Lower lobe of right lung (tissue), 2 donors: ENCODE measurements at places on chromosomes 12 and 14. TPM values are rescaled to one million over a fixed set of nuclear protein-coding genes. Genes with fewer than 3 reads are reported as not detected.

GRCh38 chr14:70753518-70753953 lies 55.8 kb downstream of the MAP3K9 start:
- H3K4me1 ChIP-seq, result peaks cover 24% of the 10 kb centered on the region
- no peak overlapping the region for H3K4me3 ChIP-seq
- H3K27me3 ChIP-seq, result no peaks in the 10 kb centered on the region
- peak; percentile 58 for DNase-seq

GRCh38 chr14:24235804-24236688 lies 3.3 kb downstream of the GMPR2 start:
- H3K36me3 ChIP-seq, result peaks cover 70% of the 10 kb centered on the region
- no peak for DNase-seq
- no peak overlapping the region for H3K4me3 ChIP-seq
- H3K4me1 ChIP-seq, result peaks cover 54% of the 10 kb centered on the region
- H3K27me3 ChIP-seq, result no peaks in the 10 kb centered on the region
- H3K27ac ChIP-seq, result no peak overlapping the region

- H3K4me3 ChIP-seq, result no peak overlapping the region
- DNase-seq, result no peak
- H3K27me3 ChIP-seq, result no peaks in the 10 kb centered on the region
- no peak overlapping the region for H3K27ac ChIP-seq
- no peaks in the 10 kb centered on the region for H3K36me3 ChIP-seq
- no peaks in the 10 kb centered on the region for H3K4me1 ChIP-seq
These were observed 331.5 kb downstream of the SNAPC1 start for GRCh38 chr14:62093736-62094135.

DNA sequence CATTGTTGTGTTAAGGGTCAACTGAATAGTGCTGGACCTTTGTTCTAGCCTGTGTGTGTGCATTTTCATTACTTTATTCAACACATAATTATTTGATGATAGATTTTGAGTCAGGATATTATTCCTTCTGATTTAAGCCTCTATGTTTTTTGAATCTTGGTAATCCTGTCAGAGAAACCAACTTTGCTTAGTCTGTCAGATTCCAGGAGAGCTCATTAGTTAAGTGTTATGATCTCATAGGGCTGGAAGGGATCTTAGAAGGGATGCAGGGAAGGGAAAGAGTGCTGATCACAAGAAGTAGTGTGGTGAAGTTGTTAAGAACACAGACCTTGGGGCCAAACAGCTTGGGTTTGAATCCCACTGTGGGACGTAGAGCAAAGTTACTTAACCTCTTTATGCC lies 52.9 kb downstream of the SCN8A start:
- no peak overlapping the region for H3K4me3 ChIP-seq
- no peaks in the 10 kb centered on the region for H3K36me3 ChIP-seq
- H3K4me1 ChIP-seq, result no peaks in the 10 kb centered on the region
- DNase-seq, result no peak

GRCh38 chr14:84543859-84544258 lies 986.1 kb upstream of the FLRT2 start:
- no peak for DNase-seq
- no peaks in the 10 kb centered on the region for H3K36me3 ChIP-seq
- no peaks in the 10 kb centered on the region for H3K27me3 ChIP-seq

DNA sequence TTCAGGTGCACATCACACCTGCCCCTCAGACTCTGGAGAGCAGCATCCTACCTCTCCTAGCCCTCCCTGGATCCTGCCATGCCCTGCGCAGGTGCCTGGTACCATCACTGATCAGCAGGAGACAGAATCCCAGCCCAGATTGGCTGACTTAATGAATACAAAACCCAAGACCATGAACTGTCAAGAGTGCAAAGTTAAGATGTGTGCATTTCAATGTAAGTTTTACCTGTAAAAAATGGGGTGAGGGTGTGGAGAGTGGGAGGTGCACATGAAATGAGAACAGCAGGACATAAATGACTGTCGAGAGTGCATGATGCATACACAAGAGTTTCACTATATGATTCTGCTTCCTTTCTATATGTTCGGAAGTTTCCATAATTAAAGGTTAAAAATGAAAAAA lies 57.9 kb upstream of the GPR68 start:
- peaks cover 82% of the 10 kb centered on the region for H3K36me3 ChIP-seq
- no peaks in the 10 kb centered on the region for H3K27me3 ChIP-seq
- H3K4me1 ChIP-seq, result no peaks in the 10 kb centered on the region
- peak; percentile 11 for DNase-seq

Gene GLS2
- total RNA-seq, result 4.8 TPM
